ENCODE measurements at places on chromosomes 4 and X.
A peak's percentile ranks its signal among the peaks of the same experiment; 100 is the strongest.

DNA sequence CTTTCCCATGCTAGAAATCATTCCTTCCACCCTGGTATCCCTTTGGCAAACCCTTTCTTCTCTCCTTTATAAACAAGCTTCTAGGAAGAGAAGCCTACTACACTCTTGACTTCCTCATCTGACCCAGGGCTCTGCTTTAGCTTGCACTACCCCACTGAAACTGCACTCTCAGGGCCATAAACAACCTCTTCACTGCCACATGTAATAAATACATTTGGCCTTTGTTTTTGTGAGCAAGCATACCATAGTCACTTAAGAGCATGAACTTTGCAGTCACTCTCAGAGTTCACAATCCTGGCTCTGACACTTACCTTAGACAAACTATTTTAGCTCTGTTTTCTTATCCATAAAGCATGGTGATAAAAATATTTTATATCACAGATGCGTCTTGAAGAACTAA lies 50.7 kb upstream of the USP38 start:
- DNase-seq: no peak

DNA sequence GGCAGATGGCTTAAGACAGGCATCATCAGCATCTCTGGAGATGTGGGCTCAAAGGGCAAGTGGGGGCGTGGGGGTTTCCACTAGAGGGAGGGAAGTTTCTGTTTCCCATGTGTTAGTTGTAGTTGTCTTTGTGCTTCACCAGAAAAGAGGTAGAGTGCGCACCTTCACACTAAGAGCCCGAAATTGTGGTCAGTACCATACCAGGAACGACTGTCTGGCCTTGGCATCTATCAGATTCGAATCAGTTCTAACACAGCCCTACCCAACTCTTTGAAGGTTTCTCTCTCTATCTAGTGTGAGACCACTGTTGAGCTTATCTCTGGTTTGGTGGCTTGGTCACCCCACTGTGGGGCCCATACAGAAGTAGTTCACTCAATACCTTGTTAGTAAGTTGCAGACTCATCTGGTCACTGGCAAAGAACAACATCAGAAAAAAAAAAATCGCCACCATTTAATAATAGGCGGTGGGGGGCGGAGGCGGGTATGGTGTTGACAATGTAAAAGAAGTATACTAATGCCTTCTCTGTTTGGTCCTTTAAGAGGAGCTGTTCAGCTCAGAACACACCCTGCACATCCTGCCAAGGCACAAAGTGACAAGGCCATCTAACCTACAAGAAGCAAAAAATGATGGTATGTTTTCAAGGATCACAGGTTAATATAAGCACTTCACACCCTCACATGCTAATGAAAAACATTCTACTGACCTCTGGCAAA lies 71.1 kb downstream of the NYX start:
- DNase-seq: peak; percentile 12

GRCh38 chrX:129772796-129773431 lies 6.8 kb upstream of the SASH3 start:
- no peak for DNase-seq

DNA sequence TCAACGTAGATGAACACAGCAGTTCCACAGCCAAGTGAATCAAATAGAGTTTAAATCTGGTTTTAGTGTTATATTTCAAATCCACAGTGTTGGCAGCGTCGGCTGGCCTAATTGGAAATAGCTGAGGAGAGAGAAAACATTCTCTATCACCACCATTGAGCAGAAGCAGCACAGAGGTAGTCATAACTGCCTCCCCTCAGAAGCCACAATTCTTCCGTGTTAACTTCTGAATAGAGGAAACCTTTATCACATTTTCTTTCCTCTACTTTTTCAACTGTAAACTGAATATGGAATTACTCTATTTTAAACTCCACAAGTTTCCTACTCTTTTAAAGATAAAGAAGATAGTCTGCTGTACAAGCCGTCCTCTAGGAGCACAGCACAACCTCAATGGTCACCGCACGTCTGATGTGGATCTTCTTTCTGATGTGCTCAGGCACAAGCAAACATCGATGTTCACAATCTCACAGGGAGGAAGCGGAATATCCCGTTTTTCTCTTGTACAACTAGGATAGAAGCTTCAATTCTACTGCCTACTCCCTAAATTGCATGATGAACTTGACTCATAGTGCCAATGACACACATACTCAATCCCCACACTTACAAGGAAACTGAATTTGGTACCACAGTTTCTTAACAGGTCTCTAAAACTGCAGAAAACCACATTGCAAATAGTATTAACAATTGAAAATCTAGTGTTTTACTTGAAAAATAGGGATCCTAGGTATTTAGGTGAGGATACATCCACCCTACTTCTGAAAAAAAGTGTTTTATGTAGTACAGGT lies 217.8 kb upstream of the ETNPPL start:
- DNase-seq: no peak

DNA sequence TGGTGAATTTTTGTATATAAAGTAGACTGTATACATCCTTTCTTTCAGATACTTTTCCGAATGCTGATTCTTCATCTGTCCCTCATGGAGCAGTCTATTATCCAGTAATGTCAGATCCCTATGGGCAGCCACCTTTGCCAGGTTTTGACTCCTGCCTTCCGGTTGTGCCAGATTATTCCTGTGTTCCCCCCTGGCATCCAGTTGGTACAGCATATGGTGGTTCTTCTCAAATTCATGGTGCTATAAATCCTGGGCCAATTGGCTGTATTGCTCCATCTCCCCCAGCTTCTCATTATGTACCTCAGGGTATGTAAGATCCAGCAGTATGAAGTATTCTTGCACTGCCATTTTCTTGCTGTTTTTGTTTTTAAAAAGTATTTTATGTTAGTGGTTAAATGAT lies 78.7 kb downstream of the ALG13 start:
- no peak for DNase-seq

DNA sequence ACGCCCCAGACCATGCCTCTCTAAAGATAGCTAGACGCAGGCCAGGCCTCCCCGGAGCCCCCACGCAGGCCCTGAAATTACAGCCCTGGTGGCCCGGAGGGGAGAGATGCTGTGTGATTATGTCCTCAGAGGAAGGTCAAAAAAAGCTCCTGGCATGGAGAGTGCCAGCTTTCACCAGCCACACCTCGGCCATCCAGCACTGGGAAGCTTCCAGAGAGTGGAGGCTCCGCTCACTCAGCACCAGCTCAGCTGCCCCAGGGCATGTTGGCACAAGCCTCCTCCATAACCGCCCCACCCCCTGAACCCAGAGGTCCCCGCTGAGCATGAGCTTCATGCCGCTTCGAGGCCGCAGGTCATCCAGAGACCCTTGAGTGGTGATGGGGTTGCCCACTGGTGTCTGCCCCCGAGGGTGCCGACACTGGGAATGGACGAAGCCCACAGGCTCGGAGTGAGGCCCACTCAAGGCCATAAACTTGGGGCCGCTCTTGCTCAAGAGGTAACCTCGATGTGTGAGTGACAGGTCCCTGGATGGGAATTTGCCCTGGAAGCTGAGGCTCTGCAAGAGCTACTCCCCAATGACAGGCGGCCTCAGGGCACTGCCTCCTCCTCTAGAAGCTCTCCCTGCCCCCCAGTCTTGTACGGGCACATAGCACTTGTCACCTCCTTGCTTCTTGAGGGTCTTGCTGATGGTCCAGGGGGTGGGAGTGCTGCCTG lies 4.4 kb upstream of the BGN start:
- no peak for DNase-seq

DNA sequence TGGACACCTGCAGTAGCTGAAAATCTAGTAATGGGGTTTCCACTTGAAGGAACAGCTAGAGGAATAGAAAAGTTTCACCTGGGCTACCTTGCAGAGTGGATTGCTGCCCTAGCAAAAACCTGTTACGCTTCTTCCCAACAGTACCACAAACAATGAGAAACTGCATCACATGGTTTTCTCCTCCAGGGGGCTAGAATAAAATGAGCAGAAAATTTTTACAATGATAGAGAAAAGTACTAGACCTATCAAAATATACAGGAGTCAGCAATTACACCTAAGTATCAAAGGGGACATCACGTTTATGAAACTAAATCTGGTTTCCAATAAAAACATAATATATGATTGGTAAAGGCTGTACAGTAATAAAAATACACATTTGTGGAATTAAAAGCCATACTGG lies 423.1 kb upstream of the PITX2 start:
- DNase-seq: no peak

GRCh38 chr4:7156328-7156727 lies 36.0 kb upstream of the SORCS2 start:
- no peak for DNase-seq

- DNase-seq: no peak
Measured at GRCh38 chrX:18543738-18544137, 118.3 kb downstream of the CDKL5 start.

- no peak for DNase-seq
Measured at GRCh38 chr4:110631584-110632505, 9.0 kb upstream of the PITX2 start.

GRCh38 chr4:171676555-171677215 lies 136.5 kb upstream of the GALNTL6 start:
- no peak for DNase-seq
